ENCODE measurements at places on chromosomes 3 and 15. TPM values are rescaled to one million over a fixed set of nuclear protein-coding genes. Genes with fewer than 3 reads are reported as not detected.
A peak's percentile ranks its signal among the peaks of the same experiment; 100 is the strongest.

GRCh38 chr15:83200162-83200561 lies 7.5 kb downstream of the HDGFL3 start:
- peak; percentile 9 for DNase-seq
- no peak overlapping the region for H3K27ac ChIP-seq
- no peaks in the 10 kb centered on the region for H3K27me3 ChIP-seq
- H3K4me3 ChIP-seq = no peak overlapping the region

DNA sequence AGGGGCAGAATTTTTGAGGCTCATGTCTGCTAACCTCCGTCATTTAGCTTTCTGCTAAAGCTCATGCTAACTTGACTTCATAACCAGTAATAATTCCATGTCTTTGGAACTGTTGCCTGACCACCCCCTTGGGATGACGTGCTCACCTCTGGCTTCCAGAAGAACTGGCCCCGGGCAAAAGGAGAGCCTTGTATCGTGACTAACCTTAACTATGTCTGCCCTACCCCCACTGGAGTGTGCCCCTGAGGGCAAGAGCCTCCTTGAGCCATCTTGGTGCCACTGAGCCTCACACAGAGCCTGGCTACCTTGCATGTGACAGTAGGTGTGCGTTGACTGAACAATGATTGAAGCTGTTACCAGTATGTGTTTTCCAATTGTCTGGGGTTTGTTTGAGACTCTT lies 4.7 kb downstream of the LRRK1 start:
- peaks cover 10% of the 10 kb centered on the region for H3K4me1 ChIP-seq
- H3K27ac ChIP-seq = no peak overlapping the region
- no peak for DNase-seq
- no peaks in the 10 kb centered on the region for H3K36me3 ChIP-seq

GRCh38 chr3:34159613-34160420 lies 361.4 kb downstream of the PDCD6IP start:
- no peak overlapping the region for H3K27ac ChIP-seq
- no peak for DNase-seq
- H3K4me3 ChIP-seq = no peak overlapping the region
- no peaks in the 10 kb centered on the region for H3K4me1 ChIP-seq
- no peaks in the 10 kb centered on the region for H3K27me3 ChIP-seq

DNA sequence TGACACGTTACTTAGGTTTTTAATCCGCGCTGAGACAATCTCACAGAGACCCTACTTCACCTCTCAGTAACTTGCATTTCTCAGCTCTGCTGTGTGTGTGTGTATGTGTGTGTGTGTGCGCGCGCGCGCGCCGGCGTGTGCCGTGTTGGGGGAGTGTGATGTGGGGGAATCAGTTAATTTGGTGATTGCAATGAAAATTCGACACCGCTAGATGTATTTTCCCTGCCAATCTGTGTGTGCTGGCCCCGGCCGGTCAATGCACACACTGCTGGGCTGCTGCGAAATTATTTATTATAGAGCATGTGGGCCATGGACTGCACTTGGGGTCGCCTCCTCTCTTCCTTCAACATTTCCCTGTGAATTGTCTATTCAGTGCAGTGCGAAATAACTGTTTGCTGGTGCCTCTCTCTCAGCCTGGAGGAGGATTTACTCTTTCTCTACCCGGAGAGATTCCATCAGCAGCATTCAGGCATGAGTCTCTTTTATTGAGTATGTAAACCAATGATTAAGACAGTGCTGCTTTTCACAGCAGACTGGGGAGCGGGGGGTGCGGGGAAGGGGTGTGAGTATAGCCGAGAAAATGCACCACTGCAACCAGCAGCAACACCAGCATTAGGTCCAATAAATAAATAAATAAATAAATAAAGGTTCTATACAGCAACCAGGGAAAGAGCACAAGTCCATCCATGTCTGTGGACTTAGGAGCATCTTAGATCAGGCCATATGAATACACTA lies 2.9 kb downstream of the CADM2 start:
- peaks cover 10% of the 10 kb centered on the region for H3K4me1 ChIP-seq
- H3K27ac ChIP-seq = no peak overlapping the region
- no peak for DNase-seq

- no peak for DNase-seq
- H3K4me3 ChIP-seq = no peak overlapping the region
- H3K27ac ChIP-seq = peak overlapping the region; percentile 54
- no peaks in the 10 kb centered on the region for H3K27me3 ChIP-seq
These were observed 151.1 kb downstream of the RBPMS2 start for GRCh38 chr15:64624242-64624641.

- no peak overlapping the region for H3K4me3 ChIP-seq
- H3K27me3 ChIP-seq = no peaks in the 10 kb centered on the region
- no peaks in the 10 kb centered on the region for H3K36me3 ChIP-seq
- no peak overlapping the region for H3K27ac ChIP-seq
These were observed 33.8 kb downstream of the ZIC4 start for GRCh38 chr3:147372525-147373027.

DNA sequence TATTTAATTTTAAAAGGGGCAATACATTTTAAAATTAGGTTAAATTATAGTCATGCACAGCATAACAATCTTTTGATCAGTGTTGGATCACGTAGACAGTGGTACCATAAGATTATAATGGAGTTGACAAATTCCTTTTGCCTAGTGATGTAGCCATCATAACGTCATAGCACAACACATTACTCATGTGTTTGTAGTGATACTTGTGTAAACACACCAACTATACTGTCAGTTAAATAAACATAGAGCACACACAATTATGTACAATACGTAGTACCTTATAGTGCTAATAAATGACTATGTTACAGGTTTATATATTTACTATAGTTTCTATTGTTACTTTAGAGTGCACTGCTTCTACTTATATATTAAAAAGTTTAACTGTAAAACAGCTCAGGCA lies 31.2 kb downstream of the FOXB1 start:
- no peaks in the 10 kb centered on the region for H3K36me3 ChIP-seq
- H3K27me3 ChIP-seq = no peaks in the 10 kb centered on the region
- H3K4me1 ChIP-seq = no peaks in the 10 kb centered on the region
- no peak overlapping the region for H3K27ac ChIP-seq
- no peak overlapping the region for H3K4me3 ChIP-seq

- no peaks in the 10 kb centered on the region for H3K4me1 ChIP-seq
- no peak overlapping the region for H3K4me3 ChIP-seq
- H3K27ac ChIP-seq = no peak overlapping the region
- no peaks in the 10 kb centered on the region for H3K36me3 ChIP-seq
- no peaks in the 10 kb centered on the region for H3K27me3 ChIP-seq
These were observed 243.2 kb upstream of the SUCLG2 start for GRCh38 chr3:67897351-67898336.

DNA sequence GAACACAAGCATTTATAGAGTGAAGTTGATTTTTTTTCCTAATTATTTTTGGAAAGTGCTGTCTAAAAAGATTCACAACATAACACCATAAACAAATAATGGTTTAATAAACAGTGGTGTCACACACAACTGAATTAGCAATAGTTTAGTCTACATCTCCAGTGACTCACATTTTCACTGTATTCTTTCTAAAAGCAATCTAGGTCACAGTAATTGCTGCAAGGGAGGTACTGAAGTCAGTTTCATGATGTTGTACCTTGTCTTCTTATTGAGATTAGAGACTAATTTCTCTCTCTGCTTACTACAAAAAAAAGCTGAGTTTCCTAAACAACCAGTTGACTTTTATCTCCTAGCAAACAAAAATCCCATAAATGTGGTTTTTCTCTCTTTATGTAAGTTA lies 29.6 kb downstream of the PLSCR4 start:
- H3K4me1 ChIP-seq = peaks cover 8% of the 10 kb centered on the region
- H3K36me3 ChIP-seq = peaks cover 8% of the 10 kb centered on the region
- no peak overlapping the region for H3K4me3 ChIP-seq

- no peak overlapping the region for H3K27ac ChIP-seq
- no peak for DNase-seq
- H3K4me1 ChIP-seq = no peaks in the 10 kb centered on the region
- no peaks in the 10 kb centered on the region for H3K36me3 ChIP-seq
These were observed 711.7 kb downstream of the EDEM1 start for GRCh38 chr3:5899014-5899761.

Gene SAMD7
- not detected for total RNA-seq
